BE2C (cell line): ENCODE measurements at places on chromosomes 2 and 18.

GRCh38 chr18:61922435-61922834 is 29.6 kb upstream of the RNF152 start:
- DNase-seq = no peak

DNA sequence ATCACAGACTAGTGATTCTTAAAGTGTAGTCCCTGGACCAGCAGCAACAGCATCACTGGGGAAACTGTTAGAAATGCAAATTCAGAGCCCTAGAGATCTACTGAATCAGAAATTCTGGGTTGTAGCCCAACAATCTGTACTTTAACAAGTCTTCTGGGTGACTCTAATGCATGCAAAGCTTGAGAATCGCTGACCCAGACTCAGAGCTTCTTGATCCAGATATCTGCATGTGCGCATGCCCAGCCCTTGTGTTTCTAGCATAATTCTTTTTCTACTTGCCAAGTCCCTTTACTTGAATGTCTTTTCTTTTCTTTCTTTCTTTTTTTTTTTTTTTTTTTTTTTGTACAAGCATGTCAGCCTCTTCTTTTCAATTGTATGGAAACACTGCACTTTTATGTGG is 60.4 kb downstream of the FIGN start:
- DNase-seq = no peak

GRCh38 chr2:112979731-112980130 is 1.9 kb downstream of the IL36G start:
- DNase-seq = no peak

DNA sequence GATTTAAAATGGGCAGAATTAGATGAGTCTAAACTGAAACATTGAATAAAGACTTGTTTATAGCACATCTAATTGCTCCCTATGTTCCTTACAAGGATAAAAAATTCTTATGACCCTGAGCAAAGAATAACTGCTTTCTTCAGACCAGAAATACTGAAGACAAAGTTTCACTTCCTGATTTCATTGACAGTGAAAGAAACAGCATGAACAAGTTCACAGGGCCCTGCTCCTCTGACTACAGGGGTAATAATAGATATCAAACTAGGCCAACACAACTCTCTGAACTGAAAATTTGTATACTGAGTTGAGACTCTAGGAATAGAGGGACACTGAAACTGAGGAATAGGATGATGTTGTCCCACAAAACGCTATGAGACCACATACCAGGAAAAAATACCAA is 1383.3 kb upstream of the CDH2 start:
- DNase-seq = no peak

DNA sequence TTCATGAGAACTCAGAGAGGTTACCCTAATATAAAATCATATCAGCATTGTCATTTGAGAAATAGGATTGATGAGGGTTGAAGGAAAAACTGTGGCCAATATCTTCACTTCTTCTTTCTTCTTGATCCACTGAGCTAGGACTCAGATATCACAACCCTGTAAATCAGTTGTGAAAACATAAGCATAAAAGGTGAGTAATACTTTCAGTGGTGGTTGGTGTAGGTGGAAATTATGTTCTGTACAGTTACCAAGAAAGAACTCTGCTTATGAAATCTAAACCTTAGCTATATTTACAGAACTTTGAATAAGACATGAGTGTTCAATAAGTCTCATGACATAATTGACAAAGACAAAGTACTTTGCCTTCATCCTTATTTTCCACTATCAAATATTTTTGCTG is 56.3 kb downstream of the PAX3 start:
- DNase-seq = no peak

DNA sequence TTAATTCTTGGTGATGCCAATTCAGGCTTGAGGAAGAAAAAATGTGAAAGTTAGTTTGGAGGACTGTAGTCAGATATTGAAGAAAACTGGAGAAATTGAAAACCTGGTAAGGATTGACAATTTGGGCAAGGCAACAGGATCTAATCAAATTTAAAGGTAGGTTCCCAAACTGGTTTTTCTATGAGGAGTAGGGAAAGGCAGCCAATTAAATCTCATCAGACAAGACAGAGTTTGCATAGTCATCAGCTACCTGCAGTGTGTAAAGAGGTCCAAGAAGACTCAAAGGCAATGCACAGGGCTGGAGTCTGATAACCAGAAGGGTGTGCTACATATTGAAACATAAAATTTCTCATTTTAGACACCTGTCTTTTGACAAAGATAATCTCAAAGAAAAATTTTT is 16.0 kb upstream of the CAB39 start:
- no peak for DNase-seq

DNA sequence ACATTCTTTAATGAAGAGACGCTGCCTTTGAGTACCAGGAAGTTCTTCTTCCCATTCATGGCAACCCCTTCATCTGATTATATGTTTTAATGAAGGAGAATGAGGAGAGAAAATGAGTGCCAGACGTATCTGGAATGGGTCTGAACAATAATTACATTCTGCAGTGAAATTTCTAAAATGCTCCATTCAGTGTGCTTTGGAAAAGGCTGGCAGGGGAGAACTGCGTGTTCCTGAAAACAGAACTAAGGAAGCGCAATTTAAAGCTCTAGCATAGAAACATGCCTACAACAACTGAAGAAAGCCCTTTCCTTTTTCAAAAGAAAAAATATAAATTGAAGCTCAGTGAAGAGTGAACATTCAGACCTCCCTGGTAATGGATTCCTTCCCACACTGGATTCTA is 58.8 kb downstream of the BOD1L2 start:
- no peak for DNase-seq

DNA sequence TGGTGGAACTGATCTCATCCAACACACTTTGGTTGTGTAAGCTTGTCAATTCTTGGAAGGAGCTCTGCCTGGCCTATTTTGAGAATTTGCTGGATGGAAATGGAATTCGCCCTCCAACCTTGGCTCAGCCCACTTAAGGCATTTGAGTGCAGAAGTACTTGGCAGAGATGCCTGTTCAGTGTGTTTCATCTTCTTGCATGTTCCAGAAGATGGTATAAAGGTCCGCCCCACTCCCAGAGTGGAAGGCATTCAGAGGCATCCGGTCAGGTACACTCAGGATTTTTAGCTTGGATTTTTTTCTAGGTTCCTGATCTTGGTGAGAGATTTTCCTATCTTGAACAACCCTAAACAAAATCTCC is 61.3 kb upstream of the TXNDC2 start:
- DNase-seq = no peak

DNA sequence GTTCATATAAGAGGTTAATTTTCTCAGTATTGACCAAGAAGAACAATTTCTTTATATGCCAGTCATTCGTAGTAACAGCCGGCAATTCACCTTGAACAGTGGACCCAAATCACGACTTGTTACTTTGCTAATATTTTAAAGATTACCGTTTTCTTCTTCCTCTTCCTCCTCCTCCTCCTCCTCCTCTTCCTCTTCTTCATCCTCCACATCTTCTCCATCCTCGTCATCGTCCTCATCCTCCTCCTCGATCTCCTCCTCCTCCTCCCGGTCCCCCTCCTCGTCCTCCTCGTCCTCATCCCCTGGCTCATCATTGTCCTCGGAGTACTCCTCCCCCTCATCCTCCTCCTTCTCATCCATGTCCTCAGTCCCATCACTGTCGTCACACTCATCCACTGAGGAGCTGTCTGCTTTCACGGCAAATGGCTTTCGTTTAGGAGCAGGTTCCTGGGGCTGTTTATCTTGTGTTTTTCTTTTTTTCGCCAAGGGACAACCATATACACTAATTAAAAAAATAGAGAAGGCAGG is 198.6 kb upstream of the PXDN start:
- DNase-seq = no peak

DNA sequence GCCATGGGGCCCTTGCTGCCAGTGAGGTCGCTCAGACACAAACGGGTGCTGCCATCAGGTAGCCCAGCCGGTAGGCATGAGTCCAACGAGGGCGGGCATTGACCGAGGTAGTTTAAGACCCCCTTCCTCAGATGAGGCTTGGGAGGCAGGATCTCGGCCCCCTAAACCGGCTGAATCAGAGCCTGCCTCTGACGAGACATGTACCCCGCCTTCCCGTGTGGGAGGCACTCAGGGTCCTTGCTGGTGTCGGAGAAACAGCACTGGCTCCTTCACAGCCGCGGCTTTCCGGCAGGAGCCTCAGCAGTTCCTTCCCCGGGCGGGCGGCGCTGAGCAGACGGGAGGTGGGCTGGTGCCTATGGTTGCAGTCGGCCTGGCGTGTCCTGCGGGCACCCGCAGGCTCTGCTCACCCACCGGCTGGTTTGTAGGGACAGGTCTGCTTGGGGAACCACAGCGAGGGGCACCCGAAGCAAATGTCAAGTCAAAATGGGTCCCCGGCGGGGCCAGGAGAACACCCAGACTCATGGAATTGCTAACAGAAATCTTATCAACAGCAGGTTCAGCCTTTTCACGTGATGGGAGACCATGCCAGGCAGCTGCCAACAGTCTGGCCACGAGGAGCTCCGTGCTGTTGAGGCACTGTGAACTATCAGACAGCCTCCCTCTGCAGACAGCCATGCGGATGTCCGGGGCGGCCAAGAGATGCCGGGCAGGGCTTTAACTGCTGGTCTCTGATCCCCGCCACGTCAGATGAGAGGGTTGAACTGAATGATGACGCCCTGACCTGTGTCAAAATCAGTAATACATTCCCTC is 2.8 kb downstream of the KCNG2 start:
- DNase-seq = no peak
